Activated CD8-positive, alpha-beta memory T cell treated with anti-CD3 and anti-CD28 coated beads, Interleukin-2, amount 10 ng/mL, durations not matched to agents 7 days and 5 days (primary cell): ENCODE measurements at places on chromosomes 5 and 9. TPM values are rescaled to one million over a fixed set of nuclear protein-coding genes. Genes with fewer than 3 reads are reported as not detected.

Gene FAT2
- total RNA-seq, result not detected

Gene ADAMTSL2
- not detected for total RNA-seq

Gene FCHO2
- total RNA-seq, result 2.1 TPM

DNA sequence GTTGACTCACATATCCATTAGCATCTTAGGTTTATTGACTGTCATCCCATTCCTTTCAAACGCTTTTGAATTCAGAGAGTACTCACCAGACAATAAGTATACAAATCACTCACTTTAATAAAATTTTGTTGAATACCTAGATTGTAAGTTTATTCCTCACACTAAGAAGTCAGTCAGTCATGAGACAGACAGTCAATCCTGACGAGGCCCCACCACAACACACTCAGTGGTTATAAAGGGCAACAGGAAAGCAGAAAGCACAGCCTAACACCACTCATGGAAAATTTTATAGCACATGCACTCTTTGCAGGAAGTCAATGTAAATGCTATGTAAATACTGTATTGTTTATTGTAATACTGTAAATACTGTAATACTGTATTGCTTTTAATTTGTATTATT lies 176.3 kb upstream of the PTGER4 start:
- H3K27me3 ChIP-seq, result no peaks in the 10 kb centered on the region
- H3K4me1 ChIP-seq, result peaks cover 5% of the 10 kb centered on the region
- no peaks in the 10 kb centered on the region for H3K36me3 ChIP-seq
- H3K27ac ChIP-seq, result no peak overlapping the region
- H3K4me3 ChIP-seq, result no peak overlapping the region
- DNase-seq, result no peak

GRCh38 chr9:68551191-68551590 lies 10.5 kb upstream of the TMEM252 start:
- H3K4me1 ChIP-seq, result peaks cover 11% of the 10 kb centered on the region
- no peak overlapping the region for H3K27ac ChIP-seq
- H3K36me3 ChIP-seq, result no peaks in the 10 kb centered on the region
- H3K27me3 ChIP-seq, result peaks cover 30% of the 10 kb centered on the region
- DNase-seq, result no peak
- H3K4me3 ChIP-seq, result no peak overlapping the region

DNA sequence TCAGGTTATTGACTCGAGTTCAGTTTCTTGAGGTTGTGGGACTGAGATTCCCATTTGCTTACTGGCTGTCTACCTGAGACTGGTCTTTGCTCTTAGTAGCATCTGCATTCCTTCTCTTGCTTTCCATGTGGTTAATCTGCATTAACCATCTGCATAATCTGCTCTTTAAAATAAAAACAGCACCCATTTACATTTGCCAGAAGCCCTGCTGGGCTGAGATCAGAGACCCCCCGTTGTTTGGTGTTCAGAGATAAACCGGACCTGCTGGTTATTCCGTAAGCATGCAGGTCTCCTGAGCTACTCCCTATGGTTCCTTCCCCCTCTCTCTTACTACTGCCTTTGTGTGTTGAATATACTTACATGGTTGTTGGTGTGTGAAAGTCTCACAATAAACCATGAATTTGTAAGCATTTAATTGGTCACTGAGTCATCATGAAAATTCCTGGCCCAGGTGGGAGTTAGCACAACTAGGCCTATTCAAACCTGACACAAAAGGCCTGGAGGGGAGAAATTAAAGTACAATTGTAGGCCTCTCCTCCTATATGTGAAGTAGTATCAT lies 396.7 kb downstream of the MRPS30 start:
- H3K27me3 ChIP-seq, result no peaks in the 10 kb centered on the region
- no peak for DNase-seq
- H3K4me1 ChIP-seq, result no peaks in the 10 kb centered on the region
- H3K27ac ChIP-seq, result no peak overlapping the region

GRCh38 chr5:31401691-31402090 lies 130.2 kb downstream of the DROSHA start:
- no peak overlapping the region for H3K4me3 ChIP-seq
- DNase-seq, result no peak
- H3K27ac ChIP-seq, result no peak overlapping the region
- no peaks in the 10 kb centered on the region for H3K27me3 ChIP-seq
- H3K36me3 ChIP-seq, result peaks cover 23% of the 10 kb centered on the region
- H3K4me1 ChIP-seq, result no peaks in the 10 kb centered on the region

- no peak overlapping the region for H3K4me3 ChIP-seq
- peaks cover 4% of the 10 kb centered on the region for H3K36me3 ChIP-seq
- no peak for DNase-seq
- H3K27ac ChIP-seq, result no peak overlapping the region
Observed at GRCh38 chr5:15002791-15003190, 131.2 kb upstream of the ANKH start.

GRCh38 chr5:50733741-50734140 lies 67.3 kb downstream of the PARP8 start:
- peaks cover 9% of the 10 kb centered on the region for H3K4me1 ChIP-seq
- H3K27ac ChIP-seq, result no peak overlapping the region
- no peaks in the 10 kb centered on the region for H3K27me3 ChIP-seq
- DNase-seq, result no peak

DNA sequence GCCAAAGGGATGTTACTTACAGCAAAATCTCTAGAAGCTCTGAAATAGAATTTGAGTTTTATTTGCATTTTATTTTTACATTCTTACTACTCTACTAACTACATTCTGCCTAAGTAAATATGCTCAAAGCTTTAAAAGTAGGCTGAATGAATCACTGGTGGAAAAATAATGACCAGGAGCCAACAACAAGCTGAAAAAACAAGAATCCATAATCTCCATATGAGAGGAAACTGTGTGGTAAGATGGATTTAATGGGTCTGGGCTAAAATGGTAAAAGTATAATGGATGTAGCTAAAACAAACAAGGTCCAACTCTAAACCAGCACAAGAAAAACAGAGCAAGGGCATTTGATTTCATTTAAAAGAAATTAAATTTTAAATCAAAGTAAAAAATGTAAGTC lies 525.8 kb upstream of the FTMT start:
- no peak overlapping the region for H3K27ac ChIP-seq
- DNase-seq, result no peak
- no peaks in the 10 kb centered on the region for H3K4me1 ChIP-seq
- no peaks in the 10 kb centered on the region for H3K36me3 ChIP-seq
- no peaks in the 10 kb centered on the region for H3K27me3 ChIP-seq
- H3K4me3 ChIP-seq, result no peak overlapping the region

- peaks cover 35% of the 10 kb centered on the region for H3K27me3 ChIP-seq
- no peaks in the 10 kb centered on the region for H3K4me1 ChIP-seq
- DNase-seq, result no peak
- no peak overlapping the region for H3K4me3 ChIP-seq
Observed at GRCh38 chr5:115472271-115473025, 72.1 kb downstream of the FEM1C start.

DNA sequence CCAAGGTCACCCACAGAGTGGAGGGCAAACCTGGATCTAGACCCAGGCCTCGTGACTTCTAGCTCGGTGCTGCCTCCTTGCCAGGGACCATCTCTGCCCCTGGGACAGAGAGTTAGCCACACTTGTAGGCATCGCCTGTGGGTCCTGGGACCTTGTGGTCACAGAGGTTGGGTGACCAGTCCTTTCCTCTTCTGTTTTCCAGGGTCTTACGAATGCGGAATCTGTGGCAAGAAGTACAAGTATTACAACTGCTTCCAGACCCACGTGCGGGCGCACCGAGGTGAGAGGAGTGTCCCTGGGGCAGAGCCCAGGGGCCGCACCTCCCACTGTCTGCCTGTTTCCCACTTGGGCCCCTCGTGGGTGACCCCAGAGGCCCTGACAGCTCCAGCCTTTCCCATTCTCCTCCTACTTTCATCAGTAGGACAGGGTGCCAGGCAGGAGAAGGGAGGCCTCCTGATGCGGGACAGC lies 76.3 kb downstream of the AMBP start:
- no peaks in the 10 kb centered on the region for H3K27me3 ChIP-seq
- H3K4me3 ChIP-seq, result no peak overlapping the region
- no peaks in the 10 kb centered on the region for H3K4me1 ChIP-seq
- H3K27ac ChIP-seq, result no peak overlapping the region
